Left cardiac atrium (tissue), 4 donors: ENCODE measurements at places on chromosomes 2 and 18.
A peak's percentile ranks its signal among the peaks of the same experiment; 100 is the strongest.

- no peak for DNase-seq
Measured at GRCh38 chr2:233433794-233434193, 79.5 kb downstream of the DGKD start.

- no peak for DNase-seq
Measured at GRCh38 chr2:14751581-14751980, 119.1 kb downstream of the LRATD1 start.

- no peak for DNase-seq
Measured at GRCh38 chr2:79375817-79376216, 137.0 kb upstream of the CTNNA2 start.

DNA sequence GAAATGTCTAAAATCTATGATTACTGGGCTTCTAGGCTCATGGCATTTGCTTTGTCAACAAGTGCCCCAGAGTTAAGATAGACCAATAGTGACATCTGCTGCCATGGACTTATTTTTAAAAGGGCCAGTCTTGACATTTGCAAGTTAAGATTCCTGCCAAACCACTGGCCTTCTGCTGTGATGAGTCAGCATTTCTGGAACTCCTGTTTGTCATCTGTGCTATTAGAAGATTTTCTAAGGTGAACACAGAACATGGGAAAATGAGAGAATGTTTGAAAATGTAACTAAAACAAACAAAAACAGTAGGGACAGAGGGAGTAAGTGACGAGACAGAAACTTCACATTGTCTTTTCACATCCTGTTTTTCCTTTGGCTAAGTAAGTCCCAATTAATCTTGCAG is 93.7 kb upstream of the WDR75 start:
- no peak for DNase-seq

DNA sequence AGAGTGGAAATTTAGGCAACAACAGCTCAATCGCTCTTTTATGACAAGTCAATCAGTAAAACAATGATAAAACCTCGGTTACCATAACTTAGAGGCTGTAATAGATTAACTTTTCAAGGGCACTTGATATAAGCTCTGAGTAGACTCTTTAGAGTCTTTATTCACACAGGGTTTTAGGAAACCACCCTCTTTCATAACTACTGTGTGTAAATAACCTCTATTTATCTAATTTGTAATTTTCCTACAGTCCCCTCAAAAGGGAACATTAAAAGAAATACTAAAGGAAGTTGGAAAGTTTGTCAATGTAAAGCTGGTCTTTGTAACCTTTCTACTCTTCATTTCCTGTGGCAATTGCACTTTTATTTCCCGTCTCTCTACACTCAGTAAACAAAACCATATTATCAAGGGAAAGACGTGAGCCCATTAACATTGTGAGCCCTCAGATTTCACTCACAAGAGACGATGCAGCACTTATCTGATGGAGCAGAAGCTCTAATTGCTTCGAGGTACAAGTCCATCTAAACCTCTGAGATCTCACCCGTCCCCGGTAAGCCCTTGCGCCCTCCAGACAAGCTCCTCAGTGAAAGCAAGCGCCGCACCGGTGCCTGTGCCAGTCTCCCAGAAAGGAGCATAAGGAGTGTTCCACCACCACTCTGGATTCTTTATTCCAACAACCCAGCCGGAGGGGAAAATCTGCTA is 1.1 kb upstream of the HOXD1 start:
- DNase-seq, result no peak

- no peak for DNase-seq
Measured at GRCh38 chr2:156489750-156490465, 53.7 kb downstream of the GPD2 start.

DNA sequence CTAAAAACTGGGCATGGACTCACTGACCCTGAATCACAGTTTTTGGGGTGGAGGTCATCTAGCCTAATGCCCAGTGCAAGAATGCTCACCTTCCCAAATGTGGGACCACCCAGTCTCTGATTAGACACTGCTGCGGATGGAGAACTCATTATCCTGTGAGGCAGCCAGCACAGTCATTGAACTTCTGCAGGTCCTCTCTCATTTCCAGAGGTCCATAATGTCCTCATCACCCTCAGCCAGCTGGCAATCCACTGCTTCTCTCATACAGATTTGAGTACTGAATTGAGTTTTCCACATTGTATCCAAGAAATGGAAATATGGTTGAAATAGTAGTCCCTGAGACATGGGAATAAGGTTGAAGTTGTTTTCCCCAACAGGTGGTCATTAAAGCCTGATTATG is 5.0 kb upstream of the MYO5B start:
- no peak for DNase-seq

GRCh38 chr2:32591669-32592463 is 36.0 kb upstream of the TTC27 start:
- DNase-seq, result no peak

GRCh38 chr2:206766057-206766930 is 888 bp downstream of the FASTKD2 start:
- DNase-seq, result no peak

- no peak for DNase-seq
Measured at GRCh38 chr2:44975571-44976450, 33.4 kb downstream of the SIX2 start.

DNA sequence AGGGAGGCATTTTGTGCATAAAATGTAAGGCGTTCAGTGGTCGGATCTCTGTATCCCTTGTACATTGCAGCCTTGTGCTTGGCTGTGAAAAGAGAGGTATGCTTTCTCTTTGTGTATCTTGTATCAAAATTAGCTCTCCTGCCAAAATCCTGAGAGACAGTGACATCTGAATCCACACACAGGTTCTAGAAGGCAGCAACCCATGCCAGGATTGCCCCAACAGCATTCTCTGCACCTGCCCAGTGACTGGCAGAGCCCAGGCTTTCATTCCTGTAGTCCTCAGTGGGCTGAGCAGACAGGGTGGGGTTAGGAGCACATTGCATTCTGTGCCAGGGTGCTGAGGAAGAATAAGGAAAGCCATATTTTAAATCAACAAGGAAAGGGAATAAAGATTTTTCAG is 740.3 kb upstream of the RAB6C start:
- DNase-seq, result no peak

- DNase-seq, result no peak
Measured at GRCh38 chr2:119826370-119826961, 66.7 kb downstream of the PTPN4 start.

DNA sequence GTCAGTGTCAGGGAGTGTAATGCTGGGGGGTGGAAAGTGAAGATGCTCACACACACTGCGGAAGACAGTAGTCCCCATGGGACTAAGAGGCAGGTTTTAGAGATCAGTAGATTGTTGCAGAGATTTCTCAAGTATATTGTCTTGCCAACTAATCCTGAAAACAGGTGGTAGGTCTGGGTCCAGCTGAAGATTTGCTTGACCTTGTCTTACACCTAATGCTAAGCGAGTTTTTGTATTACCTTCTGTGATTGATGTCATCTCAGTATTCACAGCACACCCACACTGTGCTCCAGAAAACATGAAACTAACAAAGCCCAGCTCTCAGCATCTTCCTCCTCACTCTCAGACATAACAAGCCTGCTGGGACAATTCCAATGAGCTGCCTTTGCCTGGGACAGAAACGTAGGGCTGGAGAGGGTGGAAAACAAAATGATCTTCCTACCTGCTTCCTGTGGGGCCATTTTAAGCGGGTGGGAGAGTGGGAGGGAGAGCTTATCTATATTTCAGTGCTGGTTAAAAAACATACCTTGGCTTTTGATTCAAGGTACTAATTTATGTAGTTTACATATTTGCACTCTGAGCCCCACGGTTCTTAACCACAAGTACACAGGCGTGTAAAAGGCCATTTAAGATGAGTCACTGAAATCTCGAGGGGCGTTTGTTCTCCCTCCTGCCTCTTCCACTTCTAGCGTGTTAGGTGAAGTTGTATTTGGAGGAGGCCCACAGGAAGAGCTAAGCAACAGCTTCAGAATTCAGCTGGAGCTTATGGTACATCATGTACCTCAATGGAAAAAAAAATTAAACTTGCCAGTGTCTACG is 23.1 kb upstream of the RBMS1 start:
- no peak for DNase-seq

DNA sequence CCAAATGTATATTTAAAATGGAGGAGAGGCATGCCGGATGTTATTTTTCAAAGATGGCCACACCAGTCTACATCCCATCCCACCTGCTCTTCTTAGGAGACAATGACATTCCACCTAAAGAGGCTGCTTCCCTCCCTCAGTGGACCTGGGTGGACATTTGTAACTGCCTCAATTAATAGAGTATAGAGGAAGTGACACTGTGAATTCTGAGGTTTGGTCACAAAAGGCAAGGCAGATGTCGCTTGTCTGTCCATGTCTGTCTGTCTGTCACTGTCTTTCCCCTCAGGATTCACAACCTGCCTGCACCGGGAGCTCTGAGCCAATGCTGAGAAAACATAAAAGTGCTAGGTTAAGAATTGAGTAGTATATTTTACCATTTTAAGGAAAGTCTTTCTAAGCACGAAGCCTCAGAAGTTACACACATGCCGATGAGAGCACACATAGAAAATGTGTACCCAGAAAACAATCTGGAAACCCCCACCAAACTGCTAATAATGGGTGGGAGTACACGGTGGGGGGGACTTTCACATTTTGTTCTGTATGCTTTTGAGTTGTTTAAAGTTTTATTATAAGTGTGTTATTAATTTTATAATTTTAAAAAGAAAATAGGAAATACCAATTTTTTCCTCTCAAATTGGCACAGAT is 21.0 kb downstream of the MIB1 start:
- no peak for DNase-seq

- no peak for DNase-seq
Measured at GRCh38 chr18:43648002-43648401, 370.7 kb upstream of the SYT4 start.

- DNase-seq, result peak; percentile 42
Measured at GRCh38 chr2:136116813-136117390, 1.0 kb downstream of the CXCR4 start.

DNA sequence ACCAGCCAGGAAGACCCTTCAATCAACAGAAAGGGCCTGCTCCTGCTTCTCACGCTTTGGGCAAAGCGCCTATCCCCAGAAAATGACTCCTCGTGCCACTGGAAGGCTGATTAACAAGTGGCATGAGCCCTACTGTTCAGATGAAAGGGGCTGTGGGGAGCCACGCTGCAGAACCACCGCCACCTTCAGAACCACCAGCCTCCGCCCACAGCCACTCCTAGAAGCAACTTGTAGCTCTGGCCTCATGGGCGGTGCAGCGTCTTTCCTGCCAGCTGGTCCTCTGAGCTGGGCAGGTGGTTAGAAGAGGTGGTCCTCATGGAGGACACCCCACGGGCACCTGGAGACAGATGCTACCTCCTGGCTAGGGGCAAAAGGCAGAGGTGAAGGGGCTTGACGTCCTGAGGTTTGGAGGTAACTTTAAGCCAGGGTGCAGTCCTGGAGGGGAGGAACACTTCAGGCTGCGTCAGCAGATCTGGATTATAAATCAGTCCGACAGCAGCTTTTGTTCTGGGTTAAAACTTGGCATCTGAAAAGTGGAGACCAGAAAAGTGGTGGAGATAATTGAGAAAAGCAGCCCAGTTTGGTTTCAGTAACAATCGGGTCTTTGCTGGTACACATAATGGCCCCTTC is 861 bp upstream of the SEMA4C start:
- DNase-seq, result peak; percentile 61

GRCh38 chr2:65267008-65267407 is 39.4 kb downstream of the ACTR2 start:
- no peak for DNase-seq
